ENCODE measurements at places on chromosomes 3 and 15.

- no peak for DNase-seq
These were observed 99.6 kb downstream of the FNDC3B start for GRCh38 chr3:172138792-172139507.

DNA sequence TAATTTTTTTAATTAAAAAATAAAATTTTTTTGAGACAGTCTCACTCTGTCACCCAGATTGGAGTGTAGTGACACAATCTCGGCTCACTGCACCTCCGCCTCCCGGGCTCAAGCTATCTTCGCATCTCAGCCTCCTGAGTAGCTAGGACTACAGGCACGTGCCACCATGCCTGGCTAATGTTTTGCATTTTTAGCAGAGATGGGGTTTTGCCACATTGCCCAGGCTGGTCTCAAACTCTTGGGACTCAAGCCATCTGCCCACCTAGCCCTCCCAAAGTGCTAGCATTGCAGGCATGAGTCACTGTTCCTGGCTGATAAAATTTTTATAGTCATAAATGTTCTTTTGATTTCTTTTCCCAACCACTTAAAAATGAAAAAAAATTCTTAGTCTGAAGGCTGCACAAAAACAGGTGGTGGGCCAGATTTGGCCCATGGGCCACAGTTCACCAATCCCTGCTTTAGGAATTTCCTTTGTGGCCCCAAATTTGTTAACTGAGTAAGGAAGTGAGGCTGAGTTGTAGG, 9.2 kb downstream of the UBA5 start:
- no peak for DNase-seq

- DNase-seq = no peak
These were observed 33.9 kb downstream of the PTPRG start for GRCh38 chr3:61595288-61595687.

DNA sequence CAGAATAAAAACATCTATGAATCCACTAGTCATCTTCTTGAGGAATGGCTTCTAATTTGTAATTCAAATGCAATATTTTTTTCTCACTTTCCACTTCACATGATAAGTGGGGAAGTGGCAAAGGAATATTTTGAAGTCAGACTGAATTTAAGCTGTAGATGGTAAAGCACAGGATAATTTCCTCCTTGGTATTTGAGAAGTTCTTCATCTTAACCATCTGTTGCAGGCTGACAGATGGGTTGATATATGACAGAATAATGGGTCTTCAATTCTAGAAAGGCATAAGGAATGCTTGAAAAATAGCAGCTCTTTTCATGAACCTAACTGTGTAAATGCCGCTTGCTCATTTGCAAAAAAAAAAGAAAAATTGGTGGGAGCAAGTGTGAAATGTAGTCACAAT, 66.5 kb upstream of the SNTN start:
- DNase-seq = no peak

- DNase-seq = no peak
These were observed 7.9 kb upstream of the OR4F6 start for GRCh38 chr15:101795455-101795854.

GRCh38 chr15:50854601-50855490, 53.6 kb upstream of the AP4E1 start:
- no peak for DNase-seq
